Stimulated activated CD4-positive, alpha-beta T cell treated with anti-CD3 and anti-CD28 coated beads, Interleukin-1b, Interleukin-23, amount 100 ng/mL, for 1 hour (primary cell): ENCODE measurements at places on chromosomes 5 and 9.

GRCh38 chr5:166123717-166124116 is 2167.7 kb upstream of the WWC1 start:
- DNase-seq = no peak

DNA sequence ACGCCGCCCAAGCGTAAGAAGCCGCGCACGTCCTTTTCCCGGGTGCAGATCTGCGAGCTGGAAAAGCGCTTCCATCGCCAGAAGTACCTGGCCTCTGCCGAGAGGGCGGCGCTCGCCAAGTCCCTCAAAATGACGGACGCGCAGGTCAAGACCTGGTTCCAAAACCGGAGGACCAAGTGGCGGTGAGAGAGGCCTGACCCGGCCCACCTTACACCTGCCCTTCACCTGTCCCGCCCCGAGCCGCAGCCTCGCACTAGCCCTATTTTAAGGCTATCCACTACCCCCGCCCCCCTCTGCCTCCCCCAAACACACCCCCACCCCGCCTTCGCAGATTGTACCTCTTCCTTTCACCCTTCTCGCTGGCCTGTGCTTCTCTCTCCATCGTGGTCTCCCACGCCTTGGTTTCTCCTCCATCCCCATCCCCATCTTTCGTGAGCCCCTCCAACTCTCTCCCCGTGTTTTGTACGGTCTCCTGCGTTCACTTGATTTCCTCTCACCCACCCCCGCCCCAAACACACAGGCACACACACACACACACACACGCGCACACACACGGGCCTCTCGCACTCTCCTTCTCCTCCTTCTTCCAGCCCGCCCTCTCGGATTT is 1.3 kb downstream of the TLX3 start:
- no peak for DNase-seq

- DNase-seq = no peak
Observed at GRCh38 chr9:136996361-136997292, at the start of gene CLIC3. Gene CLIC3, minus strand, starts transcription at chr9:136996568. Its CDS starts 25 bp downstream, at chr9:136996543.

GRCh38 chr9:79583952-79584654 is 12.3 kb downstream of the TLE4 start:
- no peak for DNase-seq

- no peak for DNase-seq
Observed at GRCh38 chr9:15213249-15213648, 93.8 kb downstream of the TTC39B start.
